Activated CD4-positive, alpha-beta T cell treated with anti-CD3 and anti-CD28 coated beads for 36 hours (primary cell): ENCODE measurements at places on chromosomes 2 and 18. TPM values are rescaled to one million over a fixed set of nuclear protein-coding genes. Genes with fewer than 3 reads are reported as not detected.

DNA sequence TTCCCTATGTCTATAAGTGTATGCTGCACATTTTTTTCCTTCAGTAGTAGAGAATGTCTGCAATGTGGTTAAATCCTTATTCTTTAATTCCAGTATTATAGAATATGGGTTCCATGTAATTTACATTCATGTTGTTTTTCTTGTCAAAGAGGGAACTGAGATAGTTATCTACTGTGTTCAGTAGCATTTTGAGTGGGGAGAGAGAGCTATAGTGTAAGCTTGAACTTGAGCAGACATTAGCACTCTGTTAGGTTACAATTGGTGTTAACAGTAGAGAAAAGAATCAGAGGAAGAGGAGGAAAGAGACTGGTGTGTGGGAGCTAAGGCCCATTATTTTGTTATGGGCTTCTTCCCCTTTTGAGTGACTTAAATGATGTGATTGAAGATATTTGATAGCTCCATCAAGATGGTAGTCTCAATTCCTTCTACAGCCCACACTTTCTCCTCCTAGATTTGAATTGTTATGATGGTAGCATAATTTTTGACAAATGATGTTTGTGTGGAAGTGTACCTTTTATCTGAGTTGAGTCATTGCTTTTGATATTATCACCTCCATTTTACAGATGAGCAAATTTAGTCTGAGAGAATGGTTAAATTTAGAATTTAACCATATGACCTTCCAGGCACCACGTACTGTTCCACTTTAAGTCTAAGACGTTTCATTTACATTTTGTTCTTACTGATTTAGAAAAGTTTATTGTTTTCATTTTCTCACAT is 71.3 kb downstream of the FMNL2 start:
- no peak for DNase-seq

DNA sequence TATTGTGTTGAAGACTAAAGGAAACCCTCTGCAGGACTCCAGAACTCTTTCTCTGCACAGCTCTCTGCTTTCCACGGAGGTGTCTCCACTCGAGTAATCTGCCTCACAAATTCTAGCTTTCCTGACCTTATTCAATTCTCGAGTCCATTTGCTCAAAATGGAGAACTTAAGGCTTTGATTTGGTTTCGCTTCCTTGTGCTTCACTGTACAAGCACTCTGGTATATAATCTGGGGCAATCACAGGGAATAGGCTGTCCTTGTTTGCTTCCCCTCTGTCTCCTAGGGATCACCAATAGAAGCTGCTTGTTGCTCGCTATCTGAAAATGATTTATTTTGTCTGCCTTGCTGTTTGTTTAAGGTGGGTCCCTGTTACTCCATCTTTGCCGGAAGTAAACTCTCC is 129.1 kb upstream of the DOCK10 start:
- no peak for DNase-seq

DNA sequence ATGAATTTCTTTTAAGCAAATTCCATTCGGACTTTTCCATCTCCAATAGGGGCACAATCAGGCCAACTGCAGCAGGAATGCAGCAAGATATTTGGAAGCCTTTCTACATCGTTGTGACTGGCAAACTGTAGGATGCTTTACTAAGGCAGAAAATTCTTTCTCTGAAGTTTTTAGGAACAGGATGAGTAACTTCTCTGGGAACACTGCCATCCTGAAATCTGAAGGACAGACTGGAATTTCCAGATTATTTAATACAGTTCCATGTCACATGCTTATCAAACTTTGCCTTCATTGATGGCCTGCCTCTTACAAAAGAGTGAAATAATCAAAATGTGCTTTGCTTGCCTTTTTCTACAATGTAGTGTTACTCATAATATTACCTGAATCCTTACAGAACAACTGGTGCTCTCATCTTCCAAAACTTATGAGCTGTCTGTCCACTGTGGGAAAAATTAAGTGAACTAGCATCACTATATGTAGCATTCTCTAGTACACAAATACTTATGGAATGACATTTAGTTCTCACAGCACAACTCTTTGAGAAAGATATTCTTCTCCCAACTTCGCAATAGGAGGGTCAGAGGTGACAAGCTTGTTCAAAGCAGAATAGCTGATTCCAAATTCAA is 32.0 kb upstream of the MAP2 start:
- no peak for DNase-seq

- DNase-seq: no peak
Measured at GRCh38 chr2:45892425-45892745, 240.9 kb downstream of the PRKCE start.

DNA sequence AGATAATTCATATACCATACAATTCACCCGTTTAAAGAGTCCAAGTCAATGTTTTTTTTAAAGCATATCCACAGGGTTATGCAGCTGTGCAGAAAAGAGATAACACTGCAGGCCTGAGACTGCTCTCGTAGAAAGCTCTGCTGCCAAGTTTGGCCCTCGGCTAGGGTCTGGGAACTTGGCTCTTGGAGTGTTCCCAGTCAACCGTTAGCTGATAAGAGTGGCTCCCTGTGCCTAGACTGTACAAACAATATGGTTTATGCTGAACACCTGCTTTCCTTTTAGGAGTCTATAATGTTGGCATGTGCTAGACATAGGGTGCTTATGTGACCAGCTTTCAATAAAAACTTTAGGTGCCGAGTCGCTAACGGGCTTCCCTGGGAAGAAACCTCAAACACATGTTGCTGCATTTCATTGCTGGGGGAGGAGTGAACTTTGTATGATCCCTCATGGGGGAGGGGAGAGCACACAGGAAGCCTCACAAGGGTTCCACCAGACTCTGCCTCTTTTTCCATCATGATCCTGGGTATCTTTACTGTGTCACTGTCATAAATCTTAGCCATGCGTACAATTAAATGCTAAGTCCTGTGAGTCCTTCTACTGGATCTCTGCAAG is 34.7 kb downstream of the RFX8 start:
- no peak for DNase-seq

DNA sequence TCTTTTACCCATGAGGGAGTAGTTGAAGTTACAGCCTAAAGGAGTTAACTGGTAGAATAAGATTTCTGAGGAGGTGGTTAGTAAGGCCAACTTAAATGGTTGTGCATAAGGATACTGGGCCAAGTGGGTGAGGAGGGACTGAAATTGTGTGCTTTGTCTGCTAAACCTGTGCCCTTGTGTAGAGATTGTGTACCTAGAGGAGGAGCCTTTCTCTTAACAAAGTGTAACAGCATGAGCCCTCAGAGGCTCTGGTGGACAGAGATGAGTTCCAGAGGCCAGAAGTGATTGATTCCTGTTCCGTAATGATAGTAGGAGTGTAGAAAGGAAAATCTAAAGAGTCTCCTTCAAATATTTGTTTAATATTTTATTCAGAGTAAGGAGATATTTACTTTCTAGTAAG is 42.9 kb downstream of the OTX1 start:
- DNase-seq: no peak

GRCh38 chr2:63841254-63842022 is at the start of gene UGP2:
Gene UGP2, plus strand, starts transcription at chr2:63841896. Its CDS starts 290 bp downstream, at chr2:63842186.
- DNase-seq: peak; percentile 91

DNA sequence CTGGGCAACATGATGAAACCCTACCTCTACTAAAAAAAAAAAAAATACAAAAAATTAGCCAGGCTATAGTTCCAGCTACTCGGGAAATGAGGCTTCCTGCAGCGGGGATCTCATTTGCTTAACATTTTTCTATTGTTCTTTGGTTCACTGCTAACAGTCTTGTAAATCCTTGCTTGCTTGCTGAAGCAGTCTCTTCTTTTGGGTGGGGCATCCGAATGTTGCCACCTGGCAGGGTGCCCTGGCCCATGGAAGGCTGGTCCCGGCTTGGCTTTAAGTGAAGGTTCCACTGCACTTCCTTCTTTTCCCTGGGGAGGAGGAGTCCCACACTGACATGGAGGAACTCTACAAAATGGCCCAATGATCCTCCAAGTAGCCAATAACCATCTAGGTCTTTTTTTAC is 6.0 kb upstream of the ANKRD29 start:
- no peak for DNase-seq

GRCh38 chr2:73262108-73262651 is 22.1 kb downstream of the FBXO41 start:
- no peak for DNase-seq

- no peak for DNase-seq
Measured at GRCh38 chr2:127516041-127516762, 10.1 kb downstream of the IWS1 start.

The TUBA4B gene
- not detected for total RNA-seq

The SLC9A4 gene
- total RNA-seq: not detected
